ENCODE measurements at places on chromosomes 1 and 21.

- no peak for DNase-seq
These were observed 166.2 kb upstream of the IVNS1ABP start for GRCh38 chr1:185483217-185483616.

- DNase-seq: no peak
These were observed 8.7 kb upstream of the MDM4 start for GRCh38 chr1:204507317-204508105.

- no peak for DNase-seq
These were observed 147.1 kb upstream of the ARHGEF16 start for GRCh38 chr1:3307359-3307758.

DNA sequence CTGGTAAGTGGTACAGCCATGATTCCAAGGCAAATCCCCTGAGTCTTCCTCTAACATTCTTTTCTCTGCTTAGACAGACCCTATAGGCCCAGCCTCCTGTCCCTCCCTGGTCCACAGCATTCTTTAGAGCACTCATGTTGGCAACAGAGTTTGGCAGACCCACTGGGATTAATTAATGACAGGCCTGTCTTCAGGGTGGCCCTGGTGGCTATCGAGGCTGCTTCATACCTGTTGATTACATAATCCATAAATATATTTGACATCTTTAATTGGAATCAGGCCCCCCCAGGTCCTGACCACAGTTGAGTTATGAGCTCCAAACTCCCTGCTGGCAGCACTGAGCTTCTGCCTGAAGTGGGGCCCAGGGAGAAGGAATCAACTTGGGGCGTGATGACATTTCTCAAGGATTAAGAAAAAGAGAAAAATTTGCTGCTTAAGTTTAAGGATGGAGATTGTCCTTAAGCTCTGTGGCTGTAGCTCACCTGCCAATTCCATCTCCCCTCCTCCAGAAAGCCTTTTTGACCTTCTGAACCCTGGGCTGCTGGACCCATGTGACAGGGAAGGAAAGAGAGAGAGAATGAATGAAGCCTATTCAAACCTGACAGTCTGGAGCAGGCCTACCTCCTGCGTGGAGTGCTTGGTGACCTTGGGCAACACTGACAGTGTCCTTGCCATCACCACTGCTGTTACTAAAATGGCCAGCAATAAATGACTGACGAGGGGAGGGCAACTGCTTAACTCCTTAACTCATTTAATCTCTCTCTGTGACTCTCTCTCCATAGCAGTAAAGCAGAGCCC lies 156.6 kb downstream of the TRABD2B start:
- no peak for DNase-seq

DNA sequence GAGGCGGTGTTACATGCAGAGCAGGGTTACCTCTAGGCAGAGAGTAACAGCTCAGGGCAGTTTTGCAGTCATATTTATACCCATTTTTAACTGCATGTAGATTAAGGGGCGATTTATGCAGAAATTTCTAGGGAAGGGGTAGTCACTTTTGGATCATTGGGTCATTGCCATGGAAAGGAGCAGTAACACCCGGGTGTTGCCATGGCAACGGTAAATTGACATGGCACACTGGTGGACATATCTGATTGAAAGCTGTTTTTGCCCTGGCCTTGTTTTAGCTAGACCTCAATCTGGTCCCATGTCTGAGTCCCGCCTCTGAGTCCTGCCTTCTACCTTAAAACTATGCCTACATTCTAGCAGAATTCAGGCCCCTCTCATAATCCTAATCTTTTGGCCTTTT lies 11.8 kb upstream of the USP1 start:
- DNase-seq: no peak

GRCh38 chr1:41608211-41608610 lies 123.7 kb upstream of the EDN2 start:
- DNase-seq: no peak

DNA sequence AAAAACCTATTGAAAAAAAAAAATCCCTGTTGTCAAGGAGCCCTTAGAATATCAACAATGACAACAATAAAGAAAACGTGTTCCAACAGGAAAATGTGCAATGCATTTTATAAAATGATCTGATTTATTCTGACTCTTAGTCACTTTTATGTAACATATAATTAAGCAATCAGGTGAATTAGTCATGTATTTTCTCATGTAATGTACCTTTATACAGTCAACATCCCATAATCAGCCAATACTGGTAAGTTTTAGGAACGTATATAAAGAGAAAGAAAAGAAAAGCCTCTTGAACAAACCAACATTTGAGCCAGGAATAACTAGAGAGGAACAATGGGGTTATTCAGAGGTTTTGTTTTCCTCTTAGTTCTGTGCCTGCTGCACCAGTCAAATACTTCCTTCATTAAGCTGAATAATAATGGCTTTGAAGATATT lies at the start of gene CLCA4:
Gene CLCA4, plus strand, starts transcription at position 292 of the 435 bp plus-strand sequence. Its CDS starts 42 bp downstream, at position 334.
- no peak for DNase-seq

- DNase-seq: no peak
These were observed 424.9 kb downstream of the ADGRL2 start for GRCh38 chr1:82225421-82226185.

- DNase-seq: no peak
These were observed 499.2 kb downstream of the OMA1 start for GRCh38 chr1:58047265-58047858.
